ENCODE measurements at places on chromosomes 16 and 17.

GRCh38 chr16:65621640-65622039 lies 499.8 kb upstream of the CDH11 start:
- DNase-seq, result no peak

- no peak for DNase-seq
These were observed 16.5 kb downstream of the NFE2L1 start for GRCh38 chr17:48064638-48065037.

DNA sequence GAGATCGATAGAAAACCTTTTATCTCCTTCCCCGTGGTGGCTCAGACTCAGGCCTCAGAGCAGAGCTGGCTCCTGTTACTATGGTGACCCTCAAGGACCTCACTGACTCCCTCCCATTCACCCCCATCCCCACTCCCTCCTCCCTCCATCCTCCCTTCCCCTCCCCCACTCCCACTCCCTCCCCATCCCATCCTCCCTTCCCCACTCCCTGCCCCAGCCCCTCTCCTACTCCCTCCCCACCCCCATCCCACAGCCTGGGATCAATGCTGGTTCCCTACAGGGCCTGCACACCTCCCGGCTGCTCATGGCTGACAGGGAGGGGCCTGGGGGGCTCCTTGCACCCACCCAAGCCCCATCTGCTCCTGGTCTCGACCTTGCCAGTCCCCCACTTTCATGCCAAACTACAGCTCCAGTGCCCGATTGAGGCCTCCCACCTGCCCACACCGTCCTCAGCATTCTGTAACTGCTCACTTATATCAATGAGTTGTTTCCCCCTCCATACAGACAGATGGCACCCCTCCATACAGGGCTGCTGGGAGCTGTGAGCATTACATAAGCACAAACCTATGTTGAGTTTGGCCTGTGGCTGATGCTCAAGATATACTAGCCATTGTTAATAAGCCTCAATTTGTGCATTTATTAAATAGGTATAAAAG lies 11.6 kb upstream of the RAI1 start:
- DNase-seq, result no peak

DNA sequence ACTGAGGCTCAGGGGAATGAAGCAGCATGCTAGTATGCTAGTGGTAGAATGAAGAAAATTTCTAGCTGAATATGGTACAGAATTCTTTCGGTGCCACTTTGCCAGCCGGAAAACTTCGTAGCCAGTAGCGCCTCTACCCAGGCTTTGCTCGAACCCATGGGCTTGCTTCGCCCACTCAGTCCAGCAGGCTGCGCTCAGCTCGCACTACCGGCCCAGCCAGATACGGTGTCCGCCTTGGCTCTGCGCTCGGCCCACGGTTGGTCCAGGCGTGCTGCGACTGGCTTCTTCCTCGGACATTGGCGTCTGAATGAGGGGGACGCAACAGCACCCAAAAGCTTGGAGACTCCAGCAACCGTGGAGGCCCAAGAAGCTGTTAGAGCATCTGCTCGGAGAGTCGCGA lies 372.5 kb upstream of the CDH8 start:
- DNase-seq, result no peak

DNA sequence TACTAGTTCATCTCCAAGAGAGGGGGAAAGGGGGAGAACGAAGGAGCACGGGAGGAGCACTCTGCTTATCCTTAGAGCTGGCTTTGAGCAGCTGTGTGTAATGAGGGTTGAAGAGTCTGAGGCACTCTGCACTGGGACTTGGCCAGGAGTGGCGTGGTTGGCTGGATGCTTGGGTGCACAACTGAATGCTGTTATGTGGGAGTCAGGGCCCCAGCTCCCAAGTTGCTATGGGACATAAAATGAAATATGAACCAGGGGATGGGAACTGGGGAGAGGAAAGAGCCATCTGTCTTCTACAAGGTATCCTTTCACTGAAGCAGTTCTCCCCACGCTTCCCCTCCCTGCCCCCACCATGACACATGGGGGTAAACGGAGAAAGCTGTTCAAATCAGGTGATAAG lies 105.9 kb upstream of the ANKFN1 start:
- no peak for DNase-seq

- DNase-seq, result no peak
These were observed 9.5 kb downstream of the HOXB4 start for GRCh38 chr17:48568499-48569239.

DNA sequence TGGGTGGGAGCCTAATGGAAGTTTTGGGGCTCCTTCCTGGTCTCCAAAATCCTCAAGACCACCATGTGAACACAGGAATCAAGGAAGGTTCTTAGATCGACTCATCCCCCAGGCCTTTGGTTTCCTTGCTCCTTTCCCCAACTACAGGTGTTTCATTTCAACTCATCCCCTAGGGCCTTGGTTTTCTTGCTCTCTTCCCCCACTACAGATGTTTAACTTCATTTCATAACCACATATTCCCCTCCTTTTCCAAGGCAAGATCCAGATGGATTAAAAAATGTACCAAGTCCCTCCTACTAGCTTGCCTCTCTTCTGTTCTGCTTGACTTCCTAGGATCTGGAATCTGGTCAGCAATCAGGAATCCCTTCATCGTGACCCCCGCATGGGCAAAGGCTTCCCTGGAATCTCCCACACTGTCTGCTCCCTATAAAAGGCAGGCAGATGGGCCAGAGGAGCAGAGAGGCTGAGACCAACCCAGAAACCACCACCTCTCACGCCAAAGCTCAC lies at the start of gene CCL11:
Gene CCL11, plus strand, starts transcription at position 457 of the 507 bp plus-strand sequence. CDS start 67 bp downstream, outside the sequence.
- no peak for DNase-seq

- no peak for DNase-seq
These were observed 32.3 kb upstream of the ALKBH5 start for GRCh38 chr17:18151290-18151689.

DNA sequence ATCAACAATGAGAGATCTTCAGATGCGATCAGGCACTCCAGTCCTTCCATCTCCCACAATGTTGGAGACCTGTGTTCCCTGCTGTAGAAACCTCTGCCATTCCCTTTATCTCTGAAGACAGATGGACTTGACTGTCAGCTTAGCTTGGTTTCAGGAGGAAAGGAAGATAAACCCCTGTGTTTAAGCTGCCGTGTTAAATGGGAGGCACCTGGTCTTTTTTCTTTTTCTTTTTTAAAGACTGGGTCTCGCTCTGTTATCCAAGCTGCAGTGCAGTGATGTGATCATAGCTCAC lies 63.1 kb downstream of the USP22 start:
- no peak for DNase-seq

DNA sequence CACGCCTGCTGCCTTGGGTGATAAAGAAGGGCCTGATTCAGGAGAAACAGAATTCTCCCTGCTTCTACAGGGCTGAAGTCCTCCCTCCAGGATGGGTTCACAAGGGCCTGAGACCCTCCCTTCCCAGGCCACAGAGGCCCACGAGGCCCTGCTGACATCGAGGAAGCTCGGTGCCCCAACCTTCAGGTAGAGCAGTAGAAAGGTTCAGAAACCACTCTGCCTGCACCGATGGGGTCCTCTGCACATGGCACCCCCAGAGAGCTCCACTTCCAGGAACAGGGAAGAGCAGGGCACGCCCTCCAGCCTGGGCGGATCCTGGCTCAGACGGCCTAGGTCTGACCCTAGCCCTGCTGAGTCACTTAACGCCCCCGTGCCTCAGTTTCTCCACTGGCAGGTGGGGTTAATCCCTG lies 773 bp downstream of the CENPX start:
- DNase-seq, result no peak

DNA sequence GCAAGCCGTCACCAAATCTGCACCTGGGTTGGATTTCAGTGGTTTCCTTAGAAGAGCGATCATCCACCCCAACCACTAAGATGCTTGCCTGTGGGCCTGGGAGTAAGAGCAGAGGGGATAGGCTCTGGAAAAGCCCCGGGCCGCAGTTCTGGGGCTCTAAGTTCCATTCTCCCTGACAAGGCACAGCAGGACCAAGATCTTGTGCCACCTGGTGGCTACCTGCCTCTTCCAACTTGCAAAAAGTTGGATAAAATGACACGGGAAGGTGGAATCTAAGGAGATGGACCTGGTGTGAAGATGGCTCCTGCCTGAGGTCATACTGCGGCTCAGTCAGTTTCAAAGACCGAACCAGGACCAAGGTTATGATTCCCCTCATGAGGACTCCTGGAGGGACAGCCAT lies 42.3 kb downstream of the ABCC12 start:
- DNase-seq, result no peak

- no peak for DNase-seq
These were observed 730.2 kb upstream of the RBFOX1 start for GRCh38 chr16:6602405-6602804.

- DNase-seq, result no peak
These were observed 3.6 kb upstream of the ALOX12B start for GRCh38 chr17:8091033-8091687.
